ENCODE measurements at places on chromosomes 12 and 14.

DNA sequence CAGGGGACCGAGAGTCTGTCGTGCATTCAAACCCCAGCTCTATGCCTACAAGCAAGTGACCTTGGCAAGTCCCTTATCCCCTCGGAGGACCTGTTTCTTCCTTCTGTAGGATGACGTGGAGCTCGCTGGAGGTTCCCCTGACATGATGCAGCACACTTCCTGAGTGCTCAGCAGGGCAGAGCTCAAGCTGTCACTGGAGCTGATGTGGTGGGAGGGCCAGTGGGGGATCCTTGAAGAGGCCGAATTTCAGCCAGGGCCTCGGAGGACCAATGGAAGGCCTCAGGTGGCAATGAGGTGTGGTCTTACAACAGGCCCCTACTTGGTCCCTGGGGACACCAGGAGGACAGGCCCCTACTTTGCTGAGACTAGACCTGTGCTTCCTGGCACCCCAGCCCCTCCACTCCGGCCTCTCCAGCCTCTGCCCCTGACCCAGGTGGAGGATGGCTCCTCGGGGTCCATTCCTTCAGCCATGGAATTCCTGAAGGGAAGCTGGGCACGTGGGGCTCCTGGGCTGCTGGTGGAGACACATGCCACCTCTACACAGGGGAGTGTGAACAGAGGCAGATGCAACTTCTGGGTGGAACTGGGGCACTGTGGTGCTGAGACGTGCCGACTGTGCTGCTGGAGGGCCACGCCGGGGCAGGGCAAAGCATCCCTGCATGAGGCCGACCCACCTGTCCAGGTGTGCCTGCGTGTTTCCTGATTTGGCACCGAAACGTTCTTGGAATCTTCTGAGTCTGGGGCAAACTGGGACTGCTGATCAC lies 18.7 kb upstream of the KIF26A start:
- DNase-seq, result no peak

DNA sequence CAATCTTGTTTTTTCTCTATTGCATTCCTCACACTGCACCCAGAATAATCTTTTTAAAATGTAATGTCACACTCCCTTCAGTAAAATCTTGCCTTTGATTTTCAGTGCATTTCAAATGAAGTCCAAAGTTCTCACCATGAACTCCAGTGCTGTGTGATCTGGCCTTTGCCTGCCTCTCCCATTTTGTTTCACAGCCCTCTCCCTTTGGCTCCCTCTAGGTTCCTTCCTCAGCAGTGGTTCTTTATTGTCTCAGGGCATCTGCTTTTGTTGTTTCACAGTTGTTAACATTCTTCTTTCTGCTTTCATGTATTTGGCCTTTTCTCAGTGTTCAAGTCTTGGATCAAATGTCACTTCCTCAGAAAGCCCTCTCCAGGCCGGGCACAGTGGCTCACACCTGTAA lies 84.5 kb upstream of the AMN1 start:
- no peak for DNase-seq

DNA sequence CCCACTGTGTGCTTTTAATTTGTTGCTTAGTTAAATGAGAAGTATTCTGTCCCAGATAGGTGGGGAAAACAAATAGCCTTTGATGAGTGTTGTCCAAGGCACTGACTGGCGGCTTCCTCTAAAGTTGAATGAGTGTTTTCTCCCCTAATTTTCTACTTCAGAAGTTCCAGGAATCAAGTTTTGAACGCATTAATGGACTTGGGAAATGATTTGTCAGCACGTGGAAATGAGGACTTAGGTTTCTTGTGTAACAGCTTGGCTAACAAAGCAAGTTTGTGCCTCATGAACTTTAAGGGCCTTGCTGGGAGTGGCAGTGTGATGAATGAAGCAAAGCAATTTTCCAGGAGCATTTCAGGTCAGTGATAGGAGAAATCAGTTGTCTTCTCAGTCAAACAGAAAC lies 56.9 kb downstream of the LIN52 start:
- no peak for DNase-seq

GRCh38 chr12:98519257-98519907 lies 4.0 kb downstream of the TMPO start:
- DNase-seq, result no peak

DNA sequence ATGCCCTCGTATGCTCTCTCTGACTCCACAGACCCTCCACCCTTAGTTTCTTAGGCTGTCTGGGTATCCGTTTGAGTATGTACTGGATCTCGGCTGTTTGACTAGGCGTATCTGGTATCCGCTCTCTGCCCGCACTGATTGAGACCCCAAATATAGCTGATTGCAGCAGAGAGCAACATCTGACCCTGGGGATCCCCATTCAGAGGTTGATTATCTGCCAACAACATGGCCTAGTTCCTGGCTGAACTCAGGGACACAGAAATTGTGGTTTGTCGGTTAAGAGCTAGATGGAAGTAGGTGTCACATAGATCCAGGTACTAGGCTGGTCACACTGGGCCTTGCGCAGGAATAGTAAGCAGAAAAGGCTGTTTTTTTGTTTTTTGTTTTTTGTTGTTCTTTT lies 359.9 kb downstream of the FUT8 start:
- DNase-seq, result no peak

Data from mucosa of gallbladder (tissue), 1 donor.